ENCODE measurements at places on chromosomes 16 and 17.

- no peak for DNase-seq
These were observed 622.3 kb downstream of the TMEM114 start for GRCh38 chr16:7967996-7968509.

- no peak for DNase-seq
These were observed 304.4 kb downstream of the SOX9 start for GRCh38 chr17:72425133-72425793.

- no peak for DNase-seq
These were observed 22.5 kb downstream of the KCTD19 start for GRCh38 chr16:67304020-67304419.

DNA sequence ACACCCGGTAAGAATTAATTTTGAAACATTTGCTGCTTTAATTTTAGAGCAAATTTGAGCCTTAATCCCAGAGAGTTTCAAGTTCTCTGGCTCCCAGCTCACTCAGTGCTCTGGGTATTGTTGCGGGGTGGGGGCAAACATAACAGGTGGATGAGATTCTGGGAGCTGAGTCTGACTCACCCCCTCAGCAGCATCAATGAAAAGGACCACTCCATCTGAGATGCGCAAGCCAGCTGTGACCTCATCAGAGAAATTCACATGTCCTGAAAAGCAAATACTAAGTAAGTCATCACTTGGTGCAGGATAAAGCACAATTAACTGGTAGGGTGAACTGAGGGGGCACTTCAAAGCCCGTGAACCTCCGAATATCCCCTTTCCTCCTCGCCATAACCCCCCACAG, 19.9 kb downstream of the EFTUD2 start:
- no peak for DNase-seq

- DNase-seq = no peak
These were observed 23.9 kb upstream of the AATK start for GRCh38 chr17:81189670-81190530.
